ENCODE measurements at places on chromosomes 6 and 20.

GRCh38 chr20:25369971-25370370, 20.7 kb downstream of the ABHD12 start:
- DNase-seq, result no peak

DNA sequence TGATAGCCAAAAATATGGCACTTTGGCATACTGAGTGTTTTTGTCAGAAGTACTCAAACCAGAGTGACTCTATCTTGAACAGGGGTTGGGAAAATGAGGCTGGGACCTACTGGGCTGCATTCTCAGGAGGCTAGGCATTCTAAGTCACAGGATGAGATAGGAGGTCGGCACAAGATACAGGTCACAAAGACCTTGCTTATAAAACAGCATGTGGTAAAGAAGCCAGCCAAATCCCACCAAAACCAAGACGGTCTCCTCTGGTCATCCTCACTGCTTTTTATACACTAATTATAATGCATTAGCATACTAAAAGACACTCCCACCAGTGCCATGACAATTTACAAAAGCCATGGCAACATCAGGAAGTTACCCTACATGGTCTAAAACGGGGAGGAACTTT, 985.1 kb downstream of the HACE1 start:
- DNase-seq, result no peak

GRCh38 chr20:36435592-36436541, 105.5 kb upstream of the MYL9 start:
- peak; percentile 87 for DNase-seq

DNA sequence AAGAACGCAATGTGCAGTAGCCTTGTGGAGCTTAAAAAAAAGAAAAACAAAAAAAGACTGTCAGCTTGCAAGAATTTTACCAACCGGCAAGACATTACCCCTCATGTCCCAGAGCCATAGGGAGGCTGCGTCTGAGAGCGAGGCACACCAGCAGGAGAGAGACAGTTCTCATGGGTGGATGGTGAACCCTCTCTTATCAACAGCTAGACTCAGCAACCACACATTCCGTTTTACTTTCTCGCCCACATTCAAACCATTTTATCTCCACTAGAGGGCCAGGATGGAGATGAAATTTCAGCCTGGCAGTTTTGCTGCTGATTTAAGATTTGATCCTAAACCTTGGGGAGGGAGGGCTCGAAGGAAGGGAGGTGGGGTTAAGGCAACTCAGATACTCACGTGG, 247.0 kb downstream of the ATXN1 start:
- DNase-seq, result no peak

DNA sequence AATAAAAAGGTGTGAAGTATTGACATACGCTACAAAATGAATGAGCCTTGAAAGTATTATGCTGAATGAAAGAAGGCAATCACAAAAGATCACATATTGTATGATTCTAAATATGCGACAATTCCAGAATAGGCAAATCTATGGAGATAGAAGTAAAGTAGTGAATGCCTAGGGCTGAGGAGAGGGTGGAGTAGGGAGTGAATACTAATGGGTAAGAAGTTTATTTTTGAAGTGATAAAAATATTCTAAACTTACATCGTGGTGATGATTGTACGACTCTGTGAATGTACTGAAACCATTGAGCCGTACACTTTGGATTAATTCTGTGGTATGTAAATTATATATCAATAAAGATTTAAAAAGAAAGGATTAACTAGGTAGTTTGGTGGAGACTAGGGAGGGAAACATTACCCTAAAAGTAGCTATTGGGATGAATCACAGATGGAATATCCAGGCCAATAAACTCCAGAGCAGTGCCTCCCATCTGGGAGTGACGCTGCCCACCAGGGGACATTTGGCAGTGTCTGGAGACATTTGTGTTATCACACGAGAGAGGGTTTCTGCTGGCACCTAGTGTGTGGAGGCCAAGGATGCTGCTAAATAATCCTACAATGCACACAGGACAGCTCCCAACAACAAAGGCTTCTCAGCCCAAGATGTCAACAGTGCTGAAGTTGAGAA, 214.2 kb upstream of the PCSK2 start:
- no peak for DNase-seq

GRCh38 chr6:136945711-136946121, 23.6 kb downstream of the SLC35D3 start:
- no peak for DNase-seq

GRCh38 chr20:49846206-49846807, 33.7 kb downstream of the SLC9A8 start:
- DNase-seq, result no peak

- no peak for DNase-seq
These were observed 12.8 kb downstream of the TRAF3IP2 start for GRCh38 chr6:111592726-111593511.

- DNase-seq, result no peak
These were observed 16.4 kb downstream of the PLCB1 start for GRCh38 chr20:8148501-8148900.

GRCh38 chr6:2872423-2873358, 30.4 kb downstream of the SERPINB9 start:
- DNase-seq, result no peak

DNA sequence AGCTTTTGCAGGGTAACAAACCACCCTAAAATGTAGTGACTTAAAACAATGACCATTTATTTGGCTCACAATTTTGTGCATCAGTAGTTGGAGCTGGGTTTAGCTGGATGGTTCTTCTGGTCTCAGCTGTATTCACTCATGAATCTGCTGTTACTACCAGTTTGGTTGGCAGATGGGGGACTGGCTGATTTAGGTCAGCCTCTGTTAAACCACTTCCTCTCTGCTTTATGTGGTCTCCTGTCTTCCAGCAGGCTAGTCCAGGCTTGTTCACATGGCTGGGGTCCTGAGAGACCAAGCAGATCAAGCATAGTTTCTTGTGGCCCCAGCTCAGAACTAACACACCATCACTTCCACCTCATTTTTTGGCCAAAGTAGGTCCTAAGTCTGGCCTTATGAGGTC, 67.2 kb upstream of the LAMP5 start:
- DNase-seq, result no peak

GRCh38 chr6:101597693-101598092, 204.2 kb downstream of the GRIK2 start:
- no peak for DNase-seq

GRCh38 chr20:16388731-16389130, 184.5 kb downstream of the KIF16B start:
- DNase-seq, result no peak

Measured in H1 (cell line).